ENCODE measurements at places on chromosomes 4 and X. TPM values are rescaled to one million over a fixed set of nuclear protein-coding genes. Genes with fewer than 3 reads are reported as not detected.

DNA sequence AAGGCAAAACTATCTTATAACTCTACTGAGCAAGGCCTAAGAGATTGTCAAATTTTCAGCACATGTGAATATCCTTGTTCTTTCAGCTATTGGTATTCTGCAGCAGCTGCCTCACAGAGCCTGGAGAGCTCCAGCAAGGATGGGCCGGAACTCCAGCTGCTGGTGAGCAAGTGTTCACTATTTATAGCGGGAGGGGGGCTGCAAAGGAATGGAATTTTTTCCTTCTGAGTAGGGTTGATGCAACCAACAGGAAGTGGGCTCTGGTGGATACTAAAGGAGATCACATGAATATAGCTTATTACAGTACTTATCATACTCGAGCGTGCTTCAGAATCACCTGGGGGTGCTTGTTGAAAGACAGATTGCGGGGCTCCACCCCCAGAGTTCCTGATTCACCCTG lies 20.2 kb upstream of the SETD7 start:
- DNase-seq, result no peak

SULT1B1 gene
- total RNA-seq, result 0.74 TPM

DNA sequence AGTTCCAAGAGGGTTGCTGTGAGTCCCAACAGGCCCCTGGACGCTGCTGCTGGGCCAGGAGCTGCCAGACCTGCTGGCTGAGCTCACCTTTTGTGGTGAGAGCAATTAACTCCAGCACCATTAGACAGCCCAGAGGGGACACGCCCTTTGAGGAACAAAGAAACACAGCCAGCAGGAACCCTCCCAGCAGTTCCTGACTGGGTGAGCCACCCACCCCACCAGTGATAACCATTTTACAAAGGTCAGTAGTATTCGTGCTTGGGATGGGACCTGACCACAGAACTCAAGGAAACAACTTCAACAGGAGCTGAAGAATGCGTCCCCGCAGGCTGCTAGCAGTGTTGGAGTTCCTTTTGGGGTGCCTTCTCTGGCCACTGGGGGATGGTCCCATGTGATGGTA lies 38.8 kb upstream of the AFAP1 start:
- peak; percentile 74 for DNase-seq

NDNF gene
- 0.68 TPM for total RNA-seq

GRCh38 chr4:39706741-39707511 lies 9.0 kb downstream of the UBE2K start:
- peak; percentile 70 for DNase-seq

GRCh38 chr4:186765138-186765537 lies 41.5 kb upstream of the FAT1 start:
- DNase-seq, result peak; percentile 67

All from Daoy (cell line).